T-helper 17 cell (primary cell): ENCODE measurements at places on chromosomes 7 and 10. TPM values are rescaled to one million over a fixed set of nuclear protein-coding genes. Genes with fewer than 3 reads are reported as not detected.
A peak's percentile ranks its signal among the peaks of the same experiment; 100 is the strongest.

AMPH gene
- not detected for total RNA-seq

LFNG gene
- 110 TPM for total RNA-seq

AEBP1 gene
- 1.1 TPM for total RNA-seq

ODAD2 gene
- 0.78 TPM for total RNA-seq

TMEM196 gene
- total RNA-seq: not detected

PIK3CG gene
- 24.8 TPM for total RNA-seq

PNLIPRP3 gene
- total RNA-seq: not detected

DNA sequence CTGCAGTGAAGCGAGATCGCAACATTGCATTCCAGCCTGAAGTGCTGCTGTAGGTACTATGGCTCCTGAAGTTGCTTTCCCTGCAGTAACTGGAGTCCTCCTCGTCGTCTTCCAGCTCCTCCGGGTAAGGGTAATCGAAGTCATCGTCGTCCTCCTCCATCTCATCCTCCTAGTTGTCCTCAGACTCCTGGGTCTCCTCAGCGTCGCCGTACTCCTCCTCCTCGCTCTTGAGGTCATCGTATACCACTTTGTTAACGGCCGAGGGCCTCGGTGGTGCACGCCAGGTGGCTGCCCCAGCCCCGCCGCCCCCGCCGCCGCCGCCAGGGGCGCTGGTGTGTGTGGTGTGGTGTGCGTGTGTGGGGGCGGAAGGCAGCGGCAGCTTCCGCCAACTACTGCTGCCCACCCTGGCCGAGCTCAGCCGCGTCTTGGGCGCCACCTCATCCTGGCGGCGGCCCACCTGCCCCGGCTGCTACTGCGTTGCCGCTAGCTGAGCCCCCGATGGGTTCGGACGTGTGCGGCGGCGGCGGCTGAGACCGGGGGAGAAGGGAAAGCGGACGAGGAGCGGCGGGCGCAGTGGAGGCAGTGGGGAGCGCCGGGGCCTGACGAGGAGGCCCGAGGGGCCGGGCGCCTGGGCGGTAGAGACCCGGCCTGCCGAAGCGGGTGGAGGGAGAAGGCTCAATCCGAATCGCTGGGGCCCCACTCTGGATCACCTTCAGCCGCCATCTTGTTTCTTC lies 11.8 kb upstream of the ACBD5 start:
- peak; percentile 80 for DNase-seq

DNA sequence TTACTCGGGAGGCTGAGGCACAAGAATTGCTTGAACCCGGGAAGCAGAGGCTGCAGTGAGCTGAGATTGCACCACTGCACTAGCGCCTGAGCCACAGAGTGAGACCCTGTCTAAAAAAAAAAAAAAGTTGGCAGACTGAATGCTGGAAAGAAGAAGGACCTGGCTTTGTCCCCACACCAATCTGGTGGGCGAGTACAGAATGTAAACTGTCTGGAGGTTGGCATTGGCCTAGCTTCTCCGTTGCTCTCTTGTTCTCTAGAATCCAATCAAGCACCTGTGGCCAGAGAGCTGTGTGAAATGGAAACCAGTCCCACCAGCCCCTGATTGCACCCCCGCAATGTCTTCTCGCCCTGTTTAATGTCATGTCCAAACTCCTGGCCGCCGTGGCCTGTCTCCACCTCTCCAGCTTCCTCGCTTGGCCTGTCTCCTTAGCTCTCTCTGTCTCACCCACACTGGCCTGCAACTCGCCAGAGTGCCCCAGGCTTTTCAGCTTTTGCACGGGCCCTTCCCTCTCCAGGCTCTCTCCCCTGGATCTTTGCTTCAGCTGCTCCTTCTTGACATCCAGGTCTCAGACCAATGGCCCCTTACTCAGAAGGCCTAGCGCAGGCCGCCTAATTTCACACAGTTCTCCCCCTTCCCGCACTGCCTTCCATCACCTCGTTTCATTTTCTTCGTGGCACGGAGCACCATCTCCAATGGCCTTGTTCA lies 670 bp upstream of the AGK start:
- no peak for DNase-seq
